Left renal pelvis (tissue), 4 donors: ENCODE measurements at places on chromosomes 4 and X.
A peak's percentile ranks its signal among the peaks of the same experiment; 100 is the strongest.

DNA sequence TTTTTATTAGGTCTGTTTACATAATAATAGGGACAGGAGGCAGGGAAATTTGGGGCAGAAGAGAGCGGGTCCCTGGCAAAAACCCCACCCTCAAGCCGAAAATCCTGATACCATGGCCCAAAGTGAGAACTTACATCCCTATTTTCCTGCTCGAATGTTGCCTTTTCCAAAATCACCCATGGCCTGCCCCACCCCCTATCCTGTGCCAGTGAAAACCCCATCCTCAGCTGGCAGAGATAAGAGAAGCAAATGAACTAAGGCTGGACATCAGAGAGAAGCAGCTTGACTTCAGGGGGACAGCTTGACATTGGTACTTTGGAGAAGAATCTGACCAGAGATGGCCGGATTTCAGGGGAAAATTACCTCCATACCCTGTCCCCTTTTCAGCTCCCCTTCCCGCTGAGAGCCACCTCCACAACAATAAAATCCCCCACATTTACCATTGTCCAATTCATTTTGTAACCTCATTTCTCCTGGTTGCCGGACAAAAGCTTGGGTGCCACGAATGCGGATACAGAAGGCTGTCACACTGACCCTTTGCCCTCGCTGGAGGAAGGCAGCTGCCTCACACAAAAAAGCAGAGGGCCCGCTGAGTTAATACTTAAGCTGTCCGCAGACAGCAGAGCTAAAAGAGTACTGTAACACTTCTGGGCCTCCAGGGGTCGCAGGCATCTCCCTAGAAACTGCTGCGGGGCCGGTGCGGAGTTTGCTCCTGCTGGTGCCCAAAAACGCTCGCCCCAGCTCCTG is 196.2 kb downstream of the SNCA start:
- no peak for DNase-seq

GRCh38 chr4:600166-600565 is 24.1 kb upstream of the TMEM271 start:
- DNase-seq, result no peak

DNA sequence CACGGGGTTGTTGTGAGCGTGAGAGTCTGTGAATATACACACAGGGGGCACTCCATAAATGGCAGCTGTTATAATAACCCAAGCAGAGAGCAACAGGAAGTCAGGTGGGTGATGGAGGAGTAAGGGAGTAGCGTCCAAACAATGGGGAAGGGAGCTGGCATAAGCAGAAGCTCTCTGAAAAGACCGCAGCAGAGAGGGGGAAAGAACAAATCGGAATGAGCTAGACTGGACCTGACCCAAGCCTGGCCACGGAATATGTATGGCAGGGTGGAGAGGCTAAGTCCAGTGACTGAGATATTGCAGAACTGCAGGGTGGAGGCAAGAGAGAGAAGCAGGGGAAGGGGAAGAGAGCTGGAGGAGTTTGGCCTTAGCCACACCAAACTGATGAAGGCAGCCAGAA is 6.5 kb upstream of the GJB1 start:
- DNase-seq, result no peak

- no peak for DNase-seq
Measured at GRCh38 chr4:104811727-104812126, 317.0 kb upstream of the CXXC4 start.

GRCh38 chr4:145760961-145761929 is 81.3 kb downstream of the C4orf51 start:
- DNase-seq, result no peak

GRCh38 chrX:8067754-8068462 is 103.2 kb downstream of the VCX2 start:
- DNase-seq, result no peak

DNA sequence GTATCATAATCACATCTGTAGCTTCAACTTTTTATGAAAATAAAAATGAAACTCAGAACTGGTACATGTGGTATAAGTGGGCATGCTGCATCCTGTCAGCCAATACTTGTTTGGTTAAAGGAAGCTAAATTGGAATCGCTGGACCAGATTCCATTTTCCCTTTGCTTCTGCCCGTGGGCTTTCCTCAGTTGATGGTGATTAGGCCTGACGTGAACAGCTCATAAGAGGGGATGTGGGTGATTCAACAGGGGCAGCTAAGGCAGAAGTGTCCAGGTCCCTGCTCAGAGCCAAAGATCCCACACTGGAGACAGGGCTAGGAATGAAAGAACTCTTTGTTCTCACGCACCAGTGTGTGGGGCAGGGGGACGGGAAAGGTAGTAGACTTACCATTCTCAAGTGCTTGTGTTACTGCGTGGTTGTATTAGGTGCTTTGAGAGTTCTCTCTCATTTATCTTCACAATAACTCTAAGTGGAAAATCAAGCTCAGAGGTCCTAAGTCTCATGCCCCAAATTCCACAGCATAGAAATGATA is 63.2 kb upstream of the GUCY1A1 start:
- no peak for DNase-seq

GRCh38 chr4:6364581-6364980 is 94.9 kb downstream of the WFS1 start:
- no peak for DNase-seq

DNA sequence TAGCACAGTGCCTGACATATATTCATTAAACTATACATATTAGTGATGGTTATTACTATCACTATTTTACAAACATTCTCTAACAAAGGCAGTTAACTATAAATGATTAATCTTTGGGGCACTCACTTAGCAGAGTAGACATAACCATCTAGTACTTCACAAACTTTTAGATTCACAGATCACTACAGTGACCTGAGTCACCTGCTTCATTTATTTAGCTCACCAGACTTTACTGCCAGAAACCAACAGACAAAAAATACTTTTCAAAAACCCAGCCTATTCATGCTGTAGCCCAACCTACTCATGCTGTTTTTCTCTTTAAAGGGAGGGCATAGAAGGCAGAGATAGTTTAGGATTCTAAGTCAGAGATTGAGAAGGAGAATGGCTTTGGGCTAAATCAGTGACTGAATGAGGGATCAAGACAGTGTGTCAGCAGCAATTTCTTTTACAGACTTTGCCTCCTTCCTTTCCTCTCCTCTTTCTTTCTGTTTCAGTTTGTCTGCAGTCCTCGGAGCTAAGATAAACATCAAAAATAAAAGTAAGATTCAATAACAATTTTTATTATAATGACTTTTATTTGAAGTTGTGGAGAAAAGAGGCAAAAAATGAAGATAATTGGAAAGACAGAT is 34.7 kb upstream of the PDE5A start:
- DNase-seq, result no peak

- DNase-seq, result no peak
Measured at GRCh38 chrX:95956745-95957144, 727.9 kb upstream of the DIAPH2 start.

- no peak for DNase-seq
Measured at GRCh38 chrX:32597777-32598176, 613.6 kb downstream of the DMD start.

- DNase-seq, result no peak
Measured at GRCh38 chr4:52612341-52612740, 46.8 kb downstream of the USP46 start.

GRCh38 chr4:41866799-41867677 is 68.2 kb upstream of the TMEM33 start:
- DNase-seq, result no peak

DNA sequence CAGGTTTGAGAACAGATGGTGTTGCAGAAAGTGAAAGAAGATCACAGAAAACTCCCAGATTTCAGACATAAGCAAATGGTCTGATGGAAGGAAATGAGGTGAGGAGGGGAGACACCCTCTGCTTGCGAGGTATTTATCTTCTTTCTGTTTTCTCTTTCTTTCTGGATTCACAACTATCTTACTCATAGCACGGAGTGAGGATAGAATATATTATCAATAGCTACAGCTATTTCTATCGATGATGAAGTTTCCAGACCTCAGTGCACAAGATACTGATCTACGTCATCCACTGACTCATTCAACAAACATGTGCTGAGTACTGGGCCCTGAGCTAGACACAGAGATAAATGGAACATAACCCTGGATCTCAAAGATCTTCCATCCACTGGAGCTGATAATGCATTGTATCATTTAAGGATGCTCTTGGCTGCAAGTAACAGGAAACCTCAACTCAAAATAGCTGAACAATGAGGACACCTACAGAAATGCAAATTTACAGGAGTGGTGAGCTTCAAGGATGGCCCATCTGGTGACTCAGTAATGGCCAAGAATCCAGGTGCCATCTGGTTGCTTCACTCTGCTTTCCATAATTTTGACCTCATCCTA is 21.2 kb downstream of the SLC2A9 start:
- DNase-seq, result no peak

GRCh38 chr4:57668621-57669020 is 558.4 kb upstream of the IGFBP7 start:
- DNase-seq, result no peak

DNA sequence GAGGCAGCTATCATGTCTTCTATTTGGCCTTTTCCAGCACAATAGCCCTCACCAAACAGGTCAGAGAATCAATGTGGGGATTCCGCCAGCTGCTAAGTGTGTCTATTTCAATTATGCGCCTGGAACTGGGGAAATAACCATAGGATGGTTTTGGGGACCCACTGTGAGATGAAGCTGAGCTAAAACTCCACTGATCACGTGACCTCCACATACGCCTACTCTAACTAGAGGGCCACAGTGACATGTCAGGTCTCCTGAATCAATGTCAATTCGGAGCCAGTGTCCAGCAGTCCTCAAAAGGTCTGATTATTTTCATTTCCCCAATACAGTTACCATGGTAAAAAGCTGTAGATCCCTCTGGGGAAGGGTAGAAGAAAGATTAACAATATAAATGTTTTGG is 10.2 kb upstream of the BANK1 start:
- no peak for DNase-seq

DNA sequence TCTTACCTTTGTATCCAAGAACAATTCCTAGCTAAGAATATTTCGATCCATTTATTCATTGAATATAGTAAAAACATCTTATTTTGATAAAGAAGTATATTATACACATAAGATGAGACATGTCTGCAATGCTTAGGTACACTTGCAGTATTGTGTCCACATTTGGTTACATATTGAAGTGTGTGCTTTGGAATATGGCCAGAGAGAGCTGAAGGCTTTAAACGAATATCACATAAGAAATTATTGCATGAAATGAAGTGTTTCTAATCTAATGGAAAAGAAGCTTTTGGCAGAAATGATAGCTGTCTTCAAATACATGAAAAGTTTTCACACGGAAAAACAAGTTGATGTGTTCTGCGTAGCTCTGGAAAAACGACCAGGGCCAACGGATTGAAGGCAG is 516.1 kb upstream of the ZFP42 start:
- DNase-seq, result no peak

- no peak for DNase-seq
Measured at GRCh38 chrX:13654116-13654515, 1.2 kb downstream of the TCEANC start.

- DNase-seq, result no peak
Measured at GRCh38 chrX:150543230-150544155, 24.9 kb upstream of the MTM1 start.

DNA sequence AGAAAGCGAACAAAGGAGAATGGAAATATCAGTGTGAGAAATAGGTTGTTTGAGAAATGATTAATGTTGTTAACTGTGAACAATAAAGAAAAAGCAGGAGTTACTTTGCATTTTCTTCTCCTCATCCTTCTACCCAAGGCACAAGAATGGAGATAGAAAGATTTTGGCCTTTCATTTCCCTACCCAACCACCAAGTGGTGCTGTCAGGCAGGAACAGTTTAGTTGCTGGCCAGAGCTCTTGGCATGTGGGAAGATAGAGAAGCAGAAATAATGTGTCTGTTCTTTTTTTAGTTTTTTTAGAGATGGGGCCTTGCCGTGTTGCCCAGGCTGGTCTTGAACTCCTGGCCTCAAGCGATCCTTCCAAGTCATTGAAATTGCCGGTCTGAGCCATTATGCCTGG is 12.8 kb downstream of the HOPX start:
- DNase-seq, result no peak

- peak; percentile 67 for DNase-seq
Measured at GRCh38 chr4:83639849-83640493, 104.1 kb downstream of the GPAT3 start.

DNA sequence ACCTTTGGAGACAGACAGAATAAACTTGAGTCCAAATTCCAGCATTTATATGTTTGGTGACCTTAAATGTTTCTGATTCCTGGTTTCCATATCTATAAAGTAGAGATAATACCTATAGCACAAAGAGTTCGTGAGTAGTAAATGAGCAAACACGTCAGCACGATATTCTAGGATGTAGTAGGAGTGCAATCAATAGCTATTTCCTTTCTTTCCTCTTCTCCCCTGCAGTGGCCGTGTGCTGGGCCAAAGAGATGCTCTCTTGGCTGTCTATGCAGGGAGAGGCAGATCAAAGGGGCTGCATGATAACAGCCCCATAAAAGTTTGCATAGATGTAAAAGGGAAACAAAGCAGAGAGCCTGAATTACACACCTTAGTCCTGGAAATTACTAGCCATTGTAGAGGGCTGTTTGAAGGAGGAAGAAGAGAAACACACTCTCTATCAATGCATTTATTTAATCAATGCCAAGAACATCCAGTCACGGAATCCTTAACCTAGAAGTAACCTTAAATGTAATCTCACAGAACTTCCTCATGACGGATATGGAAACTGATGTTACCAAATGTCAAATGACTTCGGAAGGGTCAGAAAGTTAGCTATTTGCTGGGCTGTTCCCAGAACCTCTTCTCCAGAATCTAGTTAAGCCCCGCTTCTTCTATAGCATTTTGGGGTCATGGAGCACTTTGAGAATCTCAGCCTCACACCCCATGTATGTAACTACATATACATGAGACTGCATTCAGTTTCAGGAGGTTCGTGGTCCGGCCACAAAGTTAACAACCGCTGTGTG is 35.5 kb upstream of the PLAC8 start:
- no peak for DNase-seq

DNA sequence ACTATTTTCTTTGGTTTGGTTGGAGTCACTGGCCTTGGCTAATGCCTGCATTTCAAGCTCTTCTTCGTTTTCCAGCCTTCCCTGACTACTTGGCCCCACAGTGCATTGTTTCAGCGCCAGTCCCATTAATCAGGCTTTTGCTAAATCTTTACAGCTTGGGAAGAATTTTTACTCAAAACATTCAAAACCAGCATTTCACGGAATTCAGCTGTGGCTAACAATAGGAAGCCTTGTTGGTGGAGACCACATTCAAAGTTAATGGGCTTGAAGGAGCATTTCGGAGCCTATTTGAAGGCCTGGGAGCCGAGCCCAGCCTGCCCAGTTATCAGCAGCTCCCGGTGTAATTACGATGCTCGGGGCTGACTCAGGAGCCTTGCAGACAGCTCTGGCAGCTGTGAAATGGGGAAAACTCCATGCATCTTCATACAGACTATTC is 30.8 kb upstream of the VCX2 start:
- no peak for DNase-seq
